Cardiac fibroblast (primary cell): ENCODE measurements at places on chromosomes 4 and X.

DNA sequence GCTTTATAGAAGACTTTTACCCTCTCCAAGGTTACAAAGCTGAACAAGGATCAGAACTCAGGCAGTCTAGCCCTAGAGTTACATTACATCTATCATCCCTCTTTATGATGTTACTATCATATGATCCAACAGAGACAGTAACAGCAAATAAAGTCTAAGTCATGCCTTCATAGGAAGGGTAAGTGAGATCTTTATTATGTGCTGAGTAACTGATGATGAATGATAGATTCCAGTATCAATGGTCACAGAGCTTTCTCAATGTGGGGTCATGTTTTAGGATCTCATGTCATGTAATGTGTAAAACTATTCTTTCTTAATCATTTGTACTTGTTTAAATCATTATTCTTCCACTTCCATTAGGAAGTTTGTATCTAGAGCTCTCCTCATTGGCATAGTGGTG is 22.8 kb downstream of the ELOVL6 start:
- DNase-seq, result peak; percentile 29

GRCh38 chr4:22020129-22020528 is 71.6 kb upstream of the KCNIP4 start:
- no peak for DNase-seq

GRCh38 chr4:133081246-133081645 is 67.8 kb upstream of the PCDH10 start:
- DNase-seq, result no peak

GRCh38 chrX:27583976-27584375 is 6.2 kb upstream of the DCAF8L2 start:
- no peak for DNase-seq

- no peak for DNase-seq
Measured at GRCh38 chr4:56953680-56954520, 23.5 kb downstream of the NOA1 start.

GRCh38 chrX:100649550-100650356 is 5.8 kb downstream of the SRPX2 start:
- DNase-seq, result peak; percentile 95

GRCh38 chr4:186725469-186726425 is 2.1 kb upstream of the FAT1 start:
- peak; percentile 88 for DNase-seq

DNA sequence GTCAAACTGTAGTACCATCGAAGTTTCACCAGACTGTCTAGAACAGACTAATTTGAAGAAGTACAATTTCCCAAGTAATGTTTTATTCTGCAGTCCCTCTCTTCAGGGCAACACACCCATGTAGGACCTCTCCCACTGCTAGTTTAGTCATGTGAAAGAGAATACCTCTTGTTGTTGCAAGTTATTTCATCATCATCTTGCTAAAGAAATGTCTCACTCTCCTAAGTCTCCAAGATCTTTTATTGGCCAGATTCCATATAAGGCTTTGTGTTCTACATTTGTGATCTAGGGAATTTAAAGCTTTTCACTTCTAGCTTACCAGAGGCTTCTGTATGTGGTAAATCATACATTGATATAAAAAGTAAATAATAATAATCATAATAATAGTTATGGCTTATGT is 745.3 kb upstream of the MAGEB2 start:
- peak; percentile 72 for DNase-seq

DNA sequence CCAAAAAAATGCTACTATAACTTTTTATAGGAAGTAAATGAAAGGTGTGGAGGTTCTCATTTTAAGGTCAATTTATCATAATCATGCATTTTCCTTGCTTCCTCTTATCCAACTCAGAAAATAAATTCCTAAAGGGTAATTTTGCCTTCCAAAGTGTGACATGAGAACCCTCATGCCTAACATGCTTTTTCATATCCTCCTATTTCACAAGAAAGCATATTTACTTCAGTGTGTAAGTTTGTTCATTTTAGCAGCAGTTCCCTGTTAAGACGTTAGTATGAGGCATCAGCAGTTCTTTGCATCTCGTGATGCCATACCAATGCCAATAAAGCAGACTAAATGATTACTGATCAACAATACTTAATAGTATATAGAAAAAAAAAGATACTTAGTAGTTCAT is 18.4 kb downstream of the WDFY3 start:
- DNase-seq, result peak; percentile 44

GRCh38 chr4:105911426-105911825 is 16.2 kb downstream of the NPNT start:
- no peak for DNase-seq

DNA sequence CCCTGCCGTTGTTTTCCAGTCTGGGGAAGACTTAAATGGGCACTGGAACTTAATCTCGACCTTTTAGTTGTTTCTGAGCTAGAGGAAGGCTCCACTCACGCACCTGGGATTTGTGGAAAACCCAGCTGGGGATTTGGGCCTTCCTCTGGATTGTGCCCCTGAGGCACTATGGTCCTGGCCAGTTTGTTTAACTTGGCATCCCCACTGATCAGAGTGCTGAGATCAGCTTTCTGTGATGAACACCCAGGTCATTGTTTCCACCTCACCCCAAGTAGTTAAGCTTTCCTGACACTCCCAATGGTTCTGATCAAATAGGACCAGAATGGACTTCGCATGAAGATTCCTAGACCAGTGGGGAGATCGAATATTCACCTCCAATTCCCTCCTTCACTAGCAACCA is 20.5 kb upstream of the NAP1L5 start:
- no peak for DNase-seq

GRCh38 chr4:149465955-149466354 is 349.7 kb downstream of the IQCM start:
- DNase-seq, result peak; percentile 52

DNA sequence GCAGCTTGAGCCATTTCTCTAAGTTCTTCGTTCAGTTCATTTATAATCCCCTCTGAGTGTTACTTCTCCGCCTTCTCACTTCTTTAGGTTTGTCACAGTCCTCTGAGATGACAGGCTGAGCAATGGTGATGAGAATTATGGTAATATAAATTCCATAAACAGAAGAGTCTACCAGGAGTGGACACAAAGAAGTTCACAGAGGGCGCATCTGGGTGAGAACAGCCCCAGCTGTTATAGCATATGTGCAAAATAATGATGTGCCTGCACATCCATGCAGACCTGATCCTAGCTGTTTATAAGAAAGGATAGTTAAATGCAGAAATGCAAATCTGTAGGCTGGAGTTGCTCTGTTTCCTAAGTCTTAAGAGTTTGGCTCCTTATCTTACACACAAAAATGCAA is 377.5 kb downstream of the KCNIP4 start:
- DNase-seq, result no peak

DNA sequence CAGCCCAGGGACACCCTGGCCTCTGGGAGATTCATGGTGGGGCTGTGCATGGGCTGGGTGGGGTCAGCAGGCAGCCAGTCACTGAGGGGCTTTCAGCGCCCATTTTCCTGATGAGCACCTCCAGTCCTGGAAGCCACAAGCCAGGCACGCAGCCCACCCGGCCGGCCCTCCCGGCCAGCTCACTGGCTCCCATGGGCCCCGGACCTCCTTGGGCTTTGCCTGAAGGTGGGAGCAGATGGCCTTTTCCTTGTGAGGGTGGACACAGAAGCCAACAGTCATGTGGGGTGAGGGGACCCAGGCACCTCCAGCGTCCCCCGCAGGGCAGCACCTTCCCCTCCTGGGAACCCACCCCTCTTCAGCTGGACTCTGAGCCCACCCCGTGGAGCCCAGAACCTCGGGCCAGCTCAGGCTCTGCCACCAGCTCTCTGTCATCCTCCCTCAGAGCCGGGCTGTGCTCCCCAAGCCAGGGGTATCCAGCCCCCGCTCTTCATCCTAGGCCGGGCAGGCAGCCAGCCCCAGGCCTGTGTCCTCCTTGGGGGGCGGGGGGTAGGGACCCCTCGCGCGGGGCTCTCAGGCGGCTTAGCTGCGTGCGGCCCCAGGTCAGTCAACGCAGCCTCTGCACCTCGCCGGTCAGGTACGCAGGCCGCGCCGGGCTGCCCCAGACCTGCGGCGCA is 798 bp upstream of the FGFR3 start:
- DNase-seq, result no peak

- no peak for DNase-seq
Measured at GRCh38 chrX:99095965-99096635, 1314.0 kb downstream of the PCDH19 start.

DNA sequence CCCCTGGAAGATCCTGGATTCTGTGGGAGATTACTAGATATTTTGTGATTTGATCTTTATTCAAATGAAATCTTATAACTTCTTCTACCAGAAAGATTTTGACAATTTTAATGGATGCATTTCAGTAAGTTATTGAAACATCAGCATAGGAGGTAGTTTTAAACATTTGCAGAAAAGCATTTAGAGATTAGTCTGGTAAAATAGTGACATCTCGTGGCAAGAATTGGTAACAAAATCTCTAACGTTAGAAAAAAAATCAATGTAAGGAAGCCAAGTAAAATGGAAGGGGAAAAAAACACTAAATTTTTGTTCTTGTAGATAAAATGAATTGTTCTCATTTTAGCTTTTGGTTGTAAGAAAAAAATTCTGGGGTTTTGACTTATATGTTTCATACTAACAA is 73.3 kb downstream of the TASL start:
- peak; percentile 56 for DNase-seq

DNA sequence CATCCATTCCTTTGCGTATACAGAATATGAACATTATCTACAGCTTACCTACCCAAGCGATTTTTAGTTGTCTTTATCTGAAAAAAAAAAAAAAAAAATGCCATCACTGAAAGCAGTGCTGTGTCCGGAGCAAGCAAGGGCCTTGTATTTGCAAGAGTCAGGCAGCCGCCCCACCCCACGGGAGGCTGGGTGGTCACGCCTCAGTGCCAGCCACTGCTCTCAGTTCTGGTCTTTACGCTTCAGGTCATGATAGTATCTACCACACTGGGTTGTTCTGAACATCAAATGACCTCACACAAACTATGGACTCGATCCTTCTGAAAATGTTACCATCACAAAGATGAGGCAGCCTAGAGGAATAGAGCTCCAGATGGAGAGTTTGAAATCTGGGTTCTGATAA is 62.7 kb upstream of the HELT start:
- DNase-seq, result no peak

DNA sequence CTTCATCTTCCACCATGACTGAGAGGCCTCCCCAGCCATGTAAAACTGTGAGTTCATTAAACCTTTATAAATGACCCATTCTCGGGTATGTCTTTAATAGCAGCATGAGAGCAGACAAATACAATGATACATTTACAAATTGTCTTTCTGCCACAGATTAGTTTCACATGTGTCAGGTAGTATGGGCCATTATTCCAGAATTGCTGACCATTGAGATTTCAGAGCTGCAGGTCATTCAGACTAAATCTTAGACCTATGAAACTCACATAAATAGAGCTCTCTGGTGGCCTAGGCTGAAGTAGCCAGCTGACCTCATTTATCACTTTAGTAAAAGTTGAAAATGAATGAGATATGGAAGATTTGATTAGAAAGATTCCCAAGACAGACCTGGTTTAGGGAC is 105.8 kb downstream of the FIP1L1 start:
- DNase-seq, result no peak

DNA sequence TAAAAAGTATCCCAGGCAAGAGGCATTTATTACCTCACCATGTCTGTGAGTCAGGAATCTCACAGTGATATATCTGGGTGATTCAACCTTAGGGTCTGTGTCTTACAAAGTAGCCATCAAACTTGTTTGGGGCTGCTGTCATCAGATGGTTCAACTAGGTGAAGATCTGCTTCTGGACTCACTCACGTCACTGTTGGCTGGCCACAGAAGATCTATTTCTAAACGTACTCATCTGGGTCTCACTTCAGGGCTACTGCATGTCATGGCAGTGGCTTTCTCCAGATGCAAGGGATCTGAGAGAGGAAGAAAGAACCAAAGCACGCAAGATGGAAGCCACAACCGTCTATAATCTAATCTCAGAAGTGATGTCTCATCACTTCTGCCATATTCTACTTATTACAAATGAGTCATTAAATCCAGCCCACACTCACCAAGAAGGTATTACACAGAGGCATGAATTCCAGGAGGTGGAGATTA is 267.8 kb upstream of the ANKRD50 start:
- peak; percentile 79 for DNase-seq

- no peak for DNase-seq
Measured at GRCh38 chr4:83536362-83537272, 709 bp downstream of the GPAT3 start.

- DNase-seq, result no peak
Measured at GRCh38 chrX:8288590-8288989, 117.5 kb upstream of the VCX2 start.

GRCh38 chr4:87031920-87032319 is 97.1 kb downstream of the AFF1 start:
- DNase-seq, result no peak

GRCh38 chrX:52422884-52423283 is 54.1 kb downstream of the XAGE2 start:
- DNase-seq, result peak; percentile 65

- no peak for DNase-seq
Measured at GRCh38 chr4:152037435-152037834, 276.6 kb upstream of the GATB start.

DNA sequence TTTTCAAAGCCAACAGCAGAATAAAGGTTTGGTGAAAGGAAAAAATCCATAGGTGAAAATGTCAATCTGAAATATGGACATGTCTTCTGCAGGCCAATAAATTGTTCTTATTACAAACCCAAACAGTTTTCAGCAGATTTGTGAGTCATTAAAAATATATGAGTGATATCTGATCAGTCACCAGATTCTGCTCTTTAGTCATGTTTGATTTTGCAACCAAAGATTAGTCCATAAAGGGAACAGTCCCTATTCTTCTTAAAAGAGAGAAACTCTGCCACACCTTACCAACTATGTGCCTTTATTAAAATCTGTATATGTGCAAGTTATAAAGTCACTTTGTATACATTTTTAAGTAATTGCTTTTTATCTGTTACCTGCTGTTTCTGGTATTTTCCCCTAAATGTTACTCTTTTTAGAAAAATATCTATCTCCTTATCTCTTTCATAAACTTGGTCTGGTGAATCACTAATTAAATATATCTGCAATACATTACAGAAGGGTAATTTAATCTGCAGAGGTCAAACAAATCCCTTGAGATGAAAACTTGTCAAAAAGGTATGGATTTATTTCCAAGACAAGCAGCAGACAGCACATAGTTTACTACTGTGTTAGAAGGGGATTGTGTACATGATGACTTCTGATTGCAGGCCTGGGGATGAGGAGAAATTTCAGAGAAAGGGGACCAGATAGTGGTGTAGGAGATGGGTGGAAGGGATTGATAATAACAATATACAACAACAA is 322.9 kb upstream of the NWD2 start:
- peak; percentile 21 for DNase-seq

- DNase-seq, result no peak
Measured at GRCh38 chr4:78599931-78600375, 48.4 kb downstream of the ANXA3 start.

GRCh38 chr4:16875487-16875886 is 23.0 kb downstream of the LDB2 start:
- DNase-seq, result peak; percentile 82

GRCh38 chr4:164596927-164597326 is 157.0 kb upstream of the SMIM31 start:
- no peak for DNase-seq

- DNase-seq, result no peak
Measured at GRCh38 chrX:17465802-17466201, 90.8 kb downstream of the NHS start.
